SHP77 treated with DMSO at 0.1 percent for 48 hours (cell line): ENCODE measurements at places on chromosomes 13 and 19.
A peak's percentile ranks its signal among the peaks of the same experiment; 100 is the strongest.

GRCh38 chr19:50051964-50052363 lies 26.2 kb downstream of the ZNF473 start:
- no peak for DNase-seq

DNA sequence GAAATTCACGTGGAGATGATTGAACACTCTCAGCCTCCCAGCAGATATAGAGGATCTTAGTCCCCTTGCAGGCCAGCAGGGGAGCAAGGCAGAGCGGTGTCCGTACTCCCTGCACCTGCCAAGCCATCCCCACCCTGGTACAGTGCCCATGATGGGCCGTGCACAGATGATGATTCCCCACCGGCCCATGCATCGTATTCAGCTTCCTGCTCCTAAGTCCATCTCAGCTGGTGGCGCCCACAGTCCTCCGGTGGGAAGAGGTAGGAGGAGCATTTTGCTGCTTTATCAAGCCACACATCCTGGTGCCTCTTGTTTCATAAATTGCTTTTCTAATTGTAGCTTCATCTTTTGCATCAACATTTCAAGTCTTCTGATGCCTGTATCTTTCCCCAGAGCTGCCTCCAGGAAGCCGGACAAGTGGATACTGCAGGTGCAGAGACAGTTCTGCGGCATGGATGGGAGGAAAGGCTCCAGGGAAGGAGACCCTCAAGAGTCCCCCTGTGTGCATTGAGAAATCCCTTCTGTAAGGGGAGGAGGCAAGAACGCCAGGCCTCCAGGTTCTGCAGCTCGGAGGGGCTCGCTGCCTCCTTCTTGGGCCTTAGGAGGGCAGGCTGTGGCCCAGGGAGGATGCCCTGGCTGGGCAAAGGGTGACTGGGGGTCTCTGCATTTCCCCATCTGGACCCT lies 55.3 kb downstream of the F2RL3 start:
- DNase-seq, result no peak

DNA sequence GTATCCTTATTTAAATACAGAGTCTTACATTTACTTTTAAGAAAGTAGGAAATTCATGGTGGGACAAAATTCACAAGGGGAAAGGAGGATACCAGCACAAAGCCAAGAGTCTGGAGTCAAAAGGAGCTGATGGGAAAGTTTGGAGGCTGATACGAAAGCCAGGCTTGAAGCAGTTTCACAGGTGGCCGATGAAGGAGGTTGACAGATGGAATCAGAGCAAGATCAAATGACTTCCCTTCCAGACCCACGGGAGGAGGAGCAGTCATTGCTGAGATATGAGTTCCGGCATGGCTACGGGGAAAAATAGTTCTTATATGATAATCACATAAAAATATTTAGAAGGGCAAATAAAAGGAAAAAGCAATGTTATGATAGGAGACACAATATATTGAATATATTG lies 65.0 kb downstream of the DGKH start:
- no peak for DNase-seq

- DNase-seq, result no peak
These were observed 878 bp upstream of the ADAMTSL5 start for GRCh38 chr19:1513499-1514294.

DNA sequence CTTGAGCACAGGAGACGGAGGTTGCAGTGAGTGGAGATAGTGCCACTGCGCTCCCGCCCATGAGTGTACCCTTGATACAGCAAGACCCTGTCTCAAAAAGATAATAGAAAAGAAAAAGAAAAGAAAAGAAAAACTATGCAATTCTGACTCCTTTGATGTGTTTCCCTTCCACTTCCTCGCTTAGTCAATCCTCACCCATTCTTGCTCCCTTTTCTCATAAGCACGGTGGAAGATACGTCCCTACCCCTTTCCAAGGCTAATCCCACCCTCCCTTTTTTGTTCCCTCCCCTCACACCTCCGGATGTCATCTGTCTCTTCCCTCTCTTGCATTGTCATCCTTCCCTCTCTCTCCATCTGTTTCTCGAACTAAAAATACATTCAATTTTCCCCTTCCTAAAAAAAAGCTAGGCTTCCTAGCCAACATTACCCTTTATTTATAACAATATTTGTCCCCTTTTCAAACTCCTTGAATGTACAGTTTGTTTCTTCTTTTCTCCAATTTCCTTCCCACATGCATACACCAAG lies 40.5 kb upstream of the ITM2B start:
- DNase-seq, result no peak

DNA sequence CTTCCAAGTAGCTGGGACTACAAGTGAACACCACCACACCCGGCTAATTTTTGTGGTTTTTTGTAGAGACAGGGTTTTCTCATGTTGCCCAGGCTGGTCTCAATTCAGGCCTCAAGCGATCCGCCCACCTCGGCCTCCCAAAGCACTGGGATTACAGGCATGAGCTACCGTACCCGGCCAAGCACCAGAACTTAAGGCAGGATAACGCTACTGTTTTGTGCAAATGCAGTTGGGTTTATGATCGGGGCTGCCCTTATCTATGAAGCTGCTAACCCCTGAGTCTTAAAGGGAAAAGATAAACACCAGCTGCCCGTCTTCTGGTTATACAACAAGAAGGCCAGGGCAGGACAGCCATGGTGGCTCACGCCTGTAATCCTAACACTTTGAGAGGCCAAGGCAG lies 12.6 kb upstream of the TM6SF2 start:
- no peak for DNase-seq

DNA sequence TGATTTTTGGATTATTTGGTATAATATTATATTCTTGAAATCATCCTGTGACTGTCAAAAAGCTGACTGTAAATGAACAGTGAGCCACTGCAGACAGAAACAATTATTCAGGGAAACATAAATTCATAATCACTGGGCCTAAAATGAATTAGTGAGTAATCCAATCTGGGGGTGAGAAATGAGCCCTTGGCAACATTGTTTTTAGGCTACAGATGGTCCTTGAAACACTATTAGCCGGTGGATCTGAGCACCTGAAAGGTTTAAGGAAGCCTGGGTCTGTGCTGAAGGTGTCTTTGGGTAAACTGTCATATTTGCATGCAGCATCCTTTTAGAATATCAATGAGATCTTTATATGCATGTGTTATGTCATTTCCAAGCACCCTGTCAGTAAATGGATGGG lies 290.7 kb downstream of the ATP8A2 start:
- DNase-seq, result no peak

- no peak for DNase-seq
These were observed 51.0 kb upstream of the CYP2A7 start for GRCh38 chr19:40933025-40933424.

DNA sequence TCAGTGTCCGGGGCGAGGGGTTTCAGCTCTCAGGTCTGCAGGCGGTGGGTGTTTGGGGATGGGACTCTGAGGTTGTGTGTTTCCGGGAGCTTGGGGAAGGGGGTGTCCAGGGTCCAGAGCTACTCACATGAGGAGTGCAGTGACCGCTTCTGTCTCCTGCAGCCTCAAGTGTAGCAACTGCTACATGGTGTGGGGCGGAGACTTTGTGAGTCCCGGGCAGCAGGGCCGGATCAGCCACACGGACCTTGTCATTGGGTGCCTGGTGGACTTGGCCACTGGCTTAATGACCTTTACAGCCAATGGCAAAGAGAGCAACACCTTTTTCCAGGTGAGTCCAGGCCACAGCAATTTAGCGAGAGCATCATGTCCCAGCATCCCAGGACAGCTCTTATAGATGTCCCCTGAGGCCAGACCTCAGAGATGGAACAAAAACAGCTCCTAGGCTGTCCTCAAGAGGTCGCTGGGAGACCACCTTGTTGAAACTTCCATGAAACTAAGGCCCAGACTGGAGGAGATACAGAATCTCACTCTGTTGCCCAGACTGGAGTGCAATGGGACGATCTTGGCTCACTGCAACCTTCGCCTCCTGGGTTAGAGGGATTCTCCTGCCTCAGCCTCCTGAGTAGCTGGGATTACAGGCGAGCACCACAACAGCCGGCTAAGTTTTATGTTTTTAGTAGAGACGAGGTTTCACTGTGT lies 44.9 kb downstream of the RYR1 start:
- no peak for DNase-seq

- DNase-seq, result peak; percentile 25
These were observed 852.7 kb upstream of the KLHL1 start for GRCh38 chr13:70960841-70961443.

GRCh38 chr19:58398087-58398486 lies 2.6 kb downstream of the RNF225 start:
- no peak for DNase-seq

- DNase-seq, result no peak
These were observed 38.3 kb downstream of the AP1M1 start for GRCh38 chr19:16235811-16236652.

DNA sequence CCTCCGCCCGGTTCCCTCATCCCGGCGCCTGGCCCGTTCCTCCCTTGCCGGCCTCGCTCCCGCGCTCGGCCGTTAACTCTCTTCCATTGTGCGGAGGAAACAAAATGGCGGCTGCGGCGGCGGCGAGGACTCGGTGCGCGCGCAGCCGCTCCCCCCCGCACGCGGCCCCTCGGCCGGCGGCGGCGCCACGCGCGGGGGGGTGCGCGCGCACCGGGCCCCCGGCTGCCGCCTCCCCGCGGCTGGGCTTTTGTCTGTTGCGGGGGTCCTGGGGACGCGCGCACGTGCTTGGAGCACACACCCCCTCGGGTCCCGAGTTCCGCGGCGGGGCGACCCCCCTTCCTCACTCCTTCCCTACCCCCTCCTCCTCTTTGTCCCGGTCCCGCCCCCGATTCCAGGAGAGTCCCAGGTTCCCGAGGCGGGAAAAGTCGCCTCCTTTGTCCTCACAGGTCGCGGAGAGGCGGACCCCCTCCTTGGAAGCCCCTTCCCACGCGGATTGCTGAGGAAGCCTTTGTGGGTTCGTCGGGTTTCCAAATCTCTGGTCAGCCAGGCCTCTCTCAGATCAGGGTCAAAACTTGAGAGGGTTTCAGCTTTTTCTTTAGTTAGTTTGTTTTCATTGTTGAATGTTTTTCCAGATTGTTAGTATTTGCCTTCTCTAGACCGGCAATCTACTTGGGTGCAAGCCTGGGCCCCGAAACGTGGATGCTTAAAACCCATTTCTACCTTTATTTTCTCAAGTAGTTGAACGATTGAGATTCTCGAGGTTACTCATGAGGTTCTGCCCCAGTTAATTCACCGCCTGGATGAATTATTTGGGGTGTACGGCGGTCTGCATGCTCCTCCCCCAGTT lies 687 bp downstream of the ILF3 start:
- DNase-seq, result no peak

GRCh38 chr13:114264886-114265611 lies 16.4 kb upstream of the UPF3A start:
- DNase-seq, result no peak

- no peak for DNase-seq
These were observed 103.8 kb downstream of the KL start for GRCh38 chr13:33119856-33120543.

GRCh38 chr13:99433543-99434075 lies 67.7 kb upstream of the TM9SF2 start:
- no peak for DNase-seq

DNA sequence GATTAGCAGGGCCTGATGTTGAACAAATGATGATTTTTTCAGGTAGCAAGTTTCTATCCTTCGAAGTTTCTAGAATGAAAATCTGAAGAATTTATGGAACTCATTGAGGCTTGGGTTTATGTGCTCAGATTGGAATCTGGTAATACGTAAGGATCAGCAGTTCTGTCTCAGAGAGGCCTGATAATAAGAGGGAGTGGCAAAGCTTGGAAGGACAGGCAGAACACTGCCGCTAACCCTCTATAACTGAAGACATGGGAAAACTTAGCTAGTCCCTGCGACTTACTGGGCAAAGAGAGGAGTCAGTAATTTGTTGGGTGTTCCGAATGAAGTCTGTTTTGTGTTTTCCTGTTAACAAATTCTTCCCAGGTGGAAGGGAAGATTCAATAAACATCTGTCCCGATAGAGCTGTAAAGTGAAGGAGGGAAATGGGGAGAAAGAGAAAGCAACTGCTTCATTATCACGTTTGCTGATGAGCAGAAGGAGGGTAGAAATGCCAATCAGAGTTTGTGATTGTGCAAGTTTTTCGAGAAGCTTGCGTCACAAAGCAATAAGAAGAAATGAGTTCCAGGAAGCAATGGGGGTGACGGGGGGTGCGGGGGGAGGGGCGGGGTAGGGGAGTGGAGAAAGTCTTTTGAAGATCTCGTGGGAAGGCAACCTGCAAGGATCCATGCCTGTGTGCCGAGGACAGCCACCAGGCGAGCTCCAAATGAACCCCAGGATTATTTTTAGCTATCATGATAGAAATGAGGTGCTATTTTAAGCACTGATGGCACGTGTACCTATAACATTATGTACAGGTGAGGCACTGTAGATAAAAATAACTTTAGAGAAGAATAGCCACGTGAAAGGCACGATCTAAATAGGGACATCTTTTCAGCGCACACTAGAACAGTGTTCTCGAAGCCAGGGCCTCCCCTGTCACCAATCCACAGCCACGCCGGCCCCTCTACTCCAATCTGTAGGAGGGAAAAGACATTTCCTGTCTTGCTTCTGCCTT lies 224.1 kb downstream of the FGF9 start:
- no peak for DNase-seq

DNA sequence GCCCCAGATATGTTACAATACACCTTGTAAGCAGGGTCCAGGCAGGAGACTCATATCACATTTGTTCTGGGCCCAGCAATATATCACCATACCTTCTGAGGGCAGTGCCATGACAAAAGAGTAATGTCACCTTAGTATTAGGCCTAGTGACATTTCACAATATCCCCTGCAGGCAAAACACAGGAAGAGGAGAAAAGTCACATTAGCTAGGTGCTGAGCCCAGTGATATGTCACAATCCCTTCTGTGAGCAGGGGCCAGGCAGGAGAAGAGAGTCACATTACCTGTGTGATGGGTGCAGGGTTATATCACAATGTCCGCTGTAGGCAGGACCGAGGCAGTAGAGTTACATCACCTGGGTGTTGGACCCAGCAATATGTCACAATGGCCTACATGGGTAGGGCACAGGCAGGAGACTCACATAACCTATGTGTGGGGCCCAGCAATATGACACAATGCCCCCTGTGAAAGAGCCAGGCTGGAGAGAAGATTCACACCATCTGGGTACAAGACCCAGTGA lies 12.4 kb upstream of the ZNF91 start:
- DNase-seq, result no peak
